ENCODE measurements at places on chromosomes 7 and 10. TPM values are rescaled to one million over a fixed set of nuclear protein-coding genes. Genes with fewer than 3 reads are reported as not detected.

GRCh38 chr7:24788961-24789576 is 31.8 kb upstream of the GSDME start:
- no peak for DNase-seq

DNA sequence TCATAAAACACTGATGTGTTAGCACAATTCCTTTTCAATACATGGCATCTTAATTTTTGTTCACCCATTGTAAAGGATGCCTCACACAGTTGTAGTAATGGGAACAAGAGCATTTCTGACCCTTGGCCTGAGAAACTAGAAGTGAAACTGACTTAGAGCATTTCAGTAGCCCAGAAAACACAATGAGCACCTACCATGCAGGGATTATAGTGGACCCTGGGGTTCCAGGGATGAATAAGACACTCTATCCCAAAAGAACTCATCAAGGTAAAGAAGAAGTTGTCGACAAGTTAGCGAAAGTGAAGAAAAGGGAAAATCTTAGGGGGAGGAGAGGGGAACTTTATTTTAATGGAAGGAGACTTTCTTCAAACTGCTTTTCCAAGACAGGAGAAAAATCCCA is 125.6 kb downstream of the NT5C2 start:
- no peak for DNase-seq

DNA sequence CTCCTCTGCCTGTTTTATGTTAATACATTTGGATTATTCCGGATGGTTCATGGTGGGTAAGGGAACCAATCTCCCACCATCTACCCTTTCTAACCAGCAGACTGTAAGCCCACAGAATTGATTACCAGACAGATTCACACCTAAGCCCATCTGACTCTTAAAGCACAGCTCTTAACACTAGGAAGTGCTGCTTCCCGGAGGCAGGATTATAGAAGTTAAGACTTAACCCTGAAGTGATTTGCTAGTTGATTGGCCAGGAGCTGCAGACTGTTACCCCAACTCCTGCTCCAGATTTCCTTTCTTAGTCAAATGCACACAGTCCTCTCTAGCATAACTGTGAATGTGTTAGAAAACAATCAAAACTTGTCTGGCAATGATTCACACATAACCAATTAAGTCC is 221.7 kb downstream of the CDK14 start:
- DNase-seq, result no peak

DNA sequence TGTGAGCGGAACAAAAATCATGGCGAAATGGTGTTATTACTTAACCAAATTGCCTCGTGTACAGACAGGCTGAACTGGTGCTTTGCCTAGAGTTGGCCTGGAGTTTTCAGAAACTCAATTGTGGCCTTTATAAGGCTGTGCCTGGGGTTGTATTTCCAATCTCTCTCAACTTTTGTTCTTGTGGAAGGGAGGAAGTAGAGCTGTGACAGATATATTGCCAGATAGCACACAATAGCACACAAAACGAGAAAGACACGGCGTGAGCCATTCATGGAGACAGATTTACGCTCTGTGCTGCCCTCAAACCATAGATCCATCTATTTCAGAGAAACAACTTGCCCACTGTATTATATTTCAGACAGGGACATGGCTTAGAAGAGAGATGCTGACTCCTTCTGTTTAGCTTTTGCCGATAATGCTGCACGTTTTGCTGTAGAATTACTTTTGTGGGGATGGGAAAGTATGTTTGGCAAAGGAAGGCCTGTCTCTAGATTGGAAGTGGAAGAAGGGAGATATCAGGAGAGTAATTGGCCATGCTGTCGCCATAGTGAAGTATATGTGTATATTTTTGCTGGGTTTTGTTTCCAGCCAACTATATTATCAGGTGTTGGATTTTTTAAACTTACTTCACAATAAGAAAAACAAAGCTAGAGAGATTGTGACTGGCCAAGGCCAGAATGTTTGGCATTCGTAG is 80.4 kb downstream of the AUTS2 start:
- no peak for DNase-seq

GRCh38 chr10:121928528-121928884 is 675 bp upstream of the ATE1 start:
- DNase-seq, result no peak

DNA sequence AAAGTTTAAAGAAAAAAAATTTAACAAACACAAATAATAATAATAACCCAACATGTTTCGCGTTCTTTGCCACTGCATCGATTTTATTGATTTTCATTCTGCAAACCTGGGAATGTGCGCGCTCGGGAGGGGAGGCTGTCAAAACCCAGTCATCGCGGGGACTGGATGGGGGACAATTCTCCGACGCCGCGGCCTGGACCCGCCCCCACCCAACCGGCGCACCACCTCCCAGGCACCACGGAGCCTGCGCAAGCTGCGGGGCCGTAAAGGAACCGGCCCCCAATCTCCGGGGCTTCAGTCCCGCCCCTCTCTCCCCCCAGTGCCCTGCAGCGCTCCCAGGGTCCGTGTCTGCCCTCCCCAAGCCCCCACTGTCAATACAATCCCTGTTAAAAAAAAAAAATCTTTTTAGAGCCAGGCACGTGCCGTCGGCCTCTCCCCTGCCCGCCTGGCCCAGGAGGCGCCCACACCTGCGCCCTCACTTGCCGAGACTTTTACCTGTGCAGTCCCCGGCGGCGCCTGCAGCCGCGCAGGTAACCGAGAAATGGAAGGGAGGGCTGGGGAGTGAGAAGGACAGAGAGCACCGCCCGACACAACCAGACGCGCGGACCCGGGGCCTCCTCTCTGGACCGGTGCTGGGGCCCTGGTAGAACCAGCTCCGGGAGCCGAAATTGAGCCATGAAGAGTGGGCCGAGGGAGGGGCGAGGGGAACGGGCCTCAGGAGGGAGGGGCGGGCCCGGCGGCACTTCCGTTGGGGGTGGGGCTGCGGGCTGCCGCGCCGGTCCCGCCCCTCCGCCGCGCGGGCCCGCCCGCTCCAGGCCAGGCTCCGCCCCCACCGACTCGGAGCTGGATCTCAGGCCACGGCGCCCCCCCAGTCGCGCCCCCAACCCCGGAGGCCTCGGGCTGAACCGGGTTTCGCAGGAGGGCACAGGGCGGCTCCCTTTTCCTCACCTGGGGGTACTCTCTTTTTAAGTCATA is 7.6 kb upstream of the ZNF503 start:
- peak; percentile 67 for DNase-seq

The PRPS1L1 gene
- total RNA-seq, result not detected

- DNase-seq, result no peak
These were observed 203.7 kb downstream of the TRIL start for GRCh38 chr7:28754447-28754846.

GRCh38 chr7:134622303-134622995 is 24.2 kb upstream of the BPGM start:
- DNase-seq, result no peak

GRCh38 chr10:132984801-132985545 is 42.6 kb upstream of the CFAP46 start:
- no peak for DNase-seq

GRCh38 chr10:9097206-9097990 is 1042.9 kb downstream of the GATA3 start:
- no peak for DNase-seq

- no peak for DNase-seq
These were observed 60.1 kb upstream of the SAMD8 start for GRCh38 chr10:75051308-75051707.

DNA sequence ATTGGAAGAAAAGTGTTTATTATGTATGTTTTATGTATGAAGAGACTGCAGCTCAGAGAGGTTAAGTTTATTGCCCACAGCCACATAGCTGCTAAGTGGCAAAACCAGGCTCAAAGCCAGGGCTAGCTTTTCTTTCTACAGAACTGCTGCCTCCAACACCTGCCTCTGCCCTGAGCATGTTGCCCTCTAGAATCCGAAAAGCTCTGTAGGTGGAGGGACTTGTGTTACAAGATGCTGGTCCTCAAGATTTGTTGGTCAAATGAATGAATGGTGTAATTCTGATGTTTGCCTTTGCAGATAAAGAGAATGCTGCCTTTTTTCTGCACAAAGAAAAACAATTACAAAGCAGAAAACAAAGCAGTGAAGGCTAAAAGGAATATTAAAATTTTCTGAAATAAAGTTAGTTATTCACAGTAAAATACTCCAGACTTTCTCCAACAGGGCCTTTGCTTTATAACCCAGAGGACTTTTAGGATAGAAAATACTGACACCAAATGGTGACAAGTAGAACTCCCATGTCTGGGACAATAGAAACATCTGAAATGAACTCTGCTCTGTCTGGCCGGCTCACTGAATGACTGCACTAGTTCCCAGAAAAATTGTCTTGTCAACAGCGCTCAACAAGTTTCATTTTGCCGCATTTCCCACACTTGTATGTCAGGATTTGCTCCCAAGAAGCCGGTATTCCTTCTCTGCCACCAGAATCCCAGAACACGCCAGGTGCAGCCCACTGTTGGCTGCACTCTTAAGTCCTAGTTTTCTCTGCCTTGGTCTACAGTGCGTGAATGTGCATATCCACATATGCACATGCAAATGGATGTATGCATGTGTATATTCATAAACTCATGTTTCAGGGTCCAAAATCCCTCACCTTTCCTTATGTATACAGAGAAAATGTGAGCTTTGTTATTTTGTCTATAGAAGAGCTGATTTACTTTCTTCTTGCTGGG is 11.0 kb upstream of the DNTT start:
- no peak for DNase-seq

- DNase-seq, result no peak
These were observed 122.8 kb downstream of the PRLHR start for GRCh38 chr10:118472415-118473304.

DNA sequence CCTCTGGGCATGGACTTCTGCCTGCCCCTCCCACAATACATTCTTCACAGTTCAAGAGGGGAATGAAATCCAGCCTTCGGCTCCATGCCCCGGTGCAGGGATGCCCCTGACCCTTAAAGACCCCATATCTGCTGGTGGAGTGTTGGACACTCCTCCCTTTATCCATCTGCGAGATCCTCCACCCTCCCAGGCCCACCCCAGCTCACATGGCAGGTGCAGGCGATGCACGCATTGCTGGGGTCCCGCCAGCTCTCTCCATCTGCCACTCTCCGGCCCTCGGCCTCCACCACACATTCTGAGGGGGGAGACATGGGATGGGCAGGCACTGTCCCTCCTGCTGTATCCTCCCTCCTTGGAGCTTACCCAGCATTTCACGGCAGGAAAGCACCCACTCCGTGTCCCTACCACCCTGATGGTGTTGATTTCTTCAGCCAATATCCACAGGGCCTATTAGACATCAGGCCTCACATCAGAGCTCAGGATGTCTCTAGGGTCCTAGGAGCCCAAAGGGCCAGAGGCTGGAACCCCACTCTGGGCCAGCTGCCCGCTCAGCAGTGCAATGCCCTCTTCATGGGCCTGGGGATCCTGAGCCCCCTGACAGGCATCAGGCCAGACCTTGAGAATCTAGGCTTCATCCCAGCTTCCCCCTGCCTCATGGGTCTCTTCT is 18.3 kb downstream of the ATP6V1F start:
- DNase-seq, result no peak

The TRIL gene
- total RNA-seq, result 0.47 TPM

The LSM5 gene
- total RNA-seq, result 6.0 TPM

The AUTS2 gene
- 24.4 TPM for total RNA-seq

The IL6 gene
- not detected for total RNA-seq

DNA sequence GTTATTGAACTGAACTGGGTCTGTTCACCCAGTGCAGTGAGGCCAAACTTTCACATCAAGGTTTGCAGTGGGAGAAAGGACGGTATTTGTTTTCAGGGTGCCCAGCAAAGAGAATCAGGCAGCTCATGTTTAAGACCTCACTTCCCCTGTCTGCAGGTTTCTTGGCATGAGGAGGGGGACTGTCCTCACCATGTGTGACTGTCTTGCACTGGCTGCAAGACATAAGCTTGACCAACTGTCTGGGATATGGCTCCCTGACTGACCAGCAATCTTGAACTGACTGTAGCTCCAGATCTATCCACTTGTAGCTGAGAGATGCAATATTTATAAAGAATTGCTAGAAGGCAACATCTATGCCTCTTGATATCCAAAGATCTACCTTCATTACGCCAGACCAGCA is 39.9 kb downstream of the RAMP3 start:
- DNase-seq, result no peak

- DNase-seq, result no peak
These were observed 136.2 kb upstream of the NRBF2 start for GRCh38 chr10:62996925-62997324.

- peak; percentile 58 for DNase-seq
These were observed 10.4 kb downstream of the ATG9B start for GRCh38 chr7:151013733-151014497.

The MYL10 gene
- not detected for total RNA-seq

DNA sequence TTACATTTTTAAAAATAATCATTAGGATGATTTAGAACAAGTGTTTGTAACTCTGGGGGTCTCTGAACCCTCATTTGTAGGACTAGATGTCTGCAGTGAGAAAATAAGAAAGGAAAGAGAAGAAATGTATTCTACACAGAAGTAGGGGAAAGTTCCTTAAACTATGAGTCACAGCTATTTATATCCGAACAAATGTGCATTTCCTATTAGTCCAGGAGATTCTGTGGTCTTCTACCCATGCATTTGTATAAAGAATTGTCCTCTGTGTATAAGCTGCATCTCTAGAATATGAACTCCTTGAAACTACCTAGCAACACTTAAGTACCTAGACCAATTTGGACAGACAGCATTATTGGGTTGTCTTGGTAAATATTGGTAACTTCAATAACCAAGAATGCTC is 15.9 kb upstream of the CD36 start:
- DNase-seq, result no peak

DNA sequence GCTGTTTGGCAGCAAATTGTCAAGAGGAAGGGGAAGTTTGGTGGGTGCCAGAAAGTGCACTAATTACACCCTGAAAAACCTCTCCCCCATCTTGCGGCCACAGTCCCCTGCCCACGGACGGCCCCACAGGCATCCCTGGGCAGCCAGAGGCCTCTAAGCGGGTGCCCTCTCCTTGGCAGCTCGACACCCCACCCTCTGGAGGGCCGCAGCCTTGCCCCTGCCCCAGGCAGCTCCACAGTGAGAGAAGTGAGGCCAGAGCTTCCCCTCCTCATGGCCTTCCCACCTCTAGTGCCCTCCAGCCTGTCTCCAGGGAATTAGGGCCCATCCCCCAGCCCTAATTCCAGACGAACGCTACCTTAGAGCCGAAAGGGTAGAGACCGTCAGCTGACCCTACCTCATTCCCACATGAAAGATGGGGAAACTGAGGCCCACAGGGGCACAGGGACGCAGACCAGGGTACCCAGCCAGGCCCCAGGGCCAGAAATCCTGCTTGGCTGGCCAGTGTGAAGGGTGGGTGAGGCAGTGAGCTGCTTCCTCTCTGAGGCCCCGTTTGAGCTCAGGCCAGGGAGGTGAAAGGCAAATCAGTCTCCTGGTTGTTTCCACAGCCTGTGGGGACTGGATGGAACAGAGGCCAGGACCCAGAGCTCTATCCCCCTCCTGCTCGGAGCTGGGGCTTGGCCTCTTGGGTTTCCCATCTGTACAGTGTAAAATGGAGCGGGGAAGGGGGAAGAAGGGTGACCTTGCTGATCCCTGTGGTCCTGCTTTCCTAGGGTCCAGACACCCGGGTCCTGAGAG is 10.0 kb downstream of the ZCCHC24 start:
- DNase-seq, result no peak

DNA sequence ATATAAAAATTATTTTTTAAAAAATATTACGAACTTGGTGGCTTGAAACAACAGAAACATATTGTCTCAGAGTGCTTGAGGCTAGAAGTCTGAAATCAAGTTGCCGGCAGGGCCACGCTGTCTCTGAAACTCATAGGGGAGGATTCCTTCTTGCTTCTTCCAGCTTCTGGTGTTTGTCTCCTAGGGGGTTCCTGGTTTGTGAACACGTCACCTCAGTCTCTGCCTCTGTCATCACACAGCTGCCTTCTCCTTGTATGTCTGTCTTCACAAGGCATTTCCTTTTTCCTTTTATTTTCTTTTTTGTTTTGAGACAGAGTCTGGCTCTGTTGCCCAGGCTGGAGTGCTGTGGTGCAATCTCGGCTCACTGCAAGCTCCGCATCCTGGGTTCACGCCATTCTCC is 12.7 kb upstream of the SNX8 start:
- DNase-seq, result no peak

- no peak for DNase-seq
These were observed 279.7 kb downstream of the AUTS2 start for GRCh38 chr7:69878015-69878414.
